NCI-H2029 treated with DMSO at 0.1 percent for 48 hours (cell line): ENCODE measurements at places on chromosomes 5 and 9.
A peak's percentile ranks its signal among the peaks of the same experiment; 100 is the strongest.

GRCh38 chr9:110257097-110257841 is 962 bp upstream of the TXN start:
- no peak for DNase-seq

DNA sequence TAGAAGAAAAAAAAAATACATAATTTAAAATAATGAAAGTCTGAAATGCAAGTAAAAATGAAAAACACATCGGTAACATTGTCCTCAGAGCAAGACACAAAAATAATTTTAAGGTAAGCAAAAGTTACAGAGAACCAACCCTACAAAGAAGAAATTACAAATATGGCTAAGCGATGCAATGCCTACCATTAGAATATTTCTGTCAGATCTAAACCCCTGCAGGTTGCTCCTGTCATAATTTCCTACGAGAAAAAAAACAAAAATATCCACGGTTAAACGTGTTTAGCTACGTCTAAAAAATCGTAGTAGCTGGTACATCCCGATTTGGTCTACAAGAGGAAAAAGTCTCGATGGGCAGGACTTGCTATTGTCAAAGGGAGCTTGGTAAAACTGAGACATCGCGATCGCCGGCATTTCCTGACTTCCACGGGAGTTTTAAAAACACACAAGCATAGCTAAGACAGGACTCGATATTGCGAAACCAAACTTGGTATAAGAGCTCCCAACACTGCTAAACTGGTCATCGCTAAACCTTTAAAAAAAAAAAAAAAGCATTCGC is 1.1 kb upstream of the ANXA2R start:
- DNase-seq: peak; percentile 85

DNA sequence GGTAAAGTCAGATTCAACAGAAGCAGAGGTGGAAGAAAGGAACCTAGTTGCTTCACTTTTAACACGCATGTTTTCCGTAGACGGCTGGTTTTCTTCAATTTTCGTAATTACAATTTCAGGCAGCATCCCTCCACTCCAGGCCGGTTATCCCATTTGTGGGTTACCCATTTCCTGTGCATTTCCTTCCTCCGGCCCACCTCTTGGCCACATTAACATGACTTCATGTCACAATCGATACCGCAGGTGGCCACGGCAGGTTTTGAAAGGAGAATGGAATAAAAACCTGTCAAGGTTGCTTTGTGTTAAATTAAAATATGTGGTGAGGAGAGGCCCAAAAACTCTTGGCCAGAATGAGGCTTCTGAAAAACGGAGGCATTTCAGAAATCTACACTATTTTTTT is 130.2 kb downstream of the PCSK5 start:
- DNase-seq: no peak

GRCh38 chr9:72424131-72424530 is 59.1 kb upstream of the ZFAND5 start:
- DNase-seq: no peak

DNA sequence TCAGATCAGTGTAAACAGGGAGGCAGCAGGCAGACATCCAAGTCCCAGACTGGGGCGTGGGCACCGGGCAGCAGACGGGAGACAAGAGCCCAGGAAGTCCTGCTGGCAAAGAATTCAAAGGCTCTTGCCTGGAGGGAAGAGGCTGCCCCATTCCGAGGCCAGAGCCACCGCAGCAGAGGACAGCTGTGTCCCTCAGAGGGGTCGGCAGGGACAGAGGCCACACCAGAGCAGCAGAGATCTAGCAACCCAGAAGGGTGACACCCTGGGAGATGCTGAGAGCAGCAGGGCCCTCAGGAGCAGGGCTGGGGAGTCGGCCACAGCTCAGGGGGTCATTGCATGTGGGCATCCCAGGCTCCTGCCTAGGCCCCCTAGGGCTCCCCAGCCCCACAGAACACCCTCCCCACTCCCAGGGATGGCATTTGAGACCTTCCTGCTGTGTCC is 29.1 kb downstream of the ADAMTS2 start:
- no peak for DNase-seq

GRCh38 chr5:71483355-71483754 is 27.9 kb downstream of the BDP1 start:
- DNase-seq: no peak

DNA sequence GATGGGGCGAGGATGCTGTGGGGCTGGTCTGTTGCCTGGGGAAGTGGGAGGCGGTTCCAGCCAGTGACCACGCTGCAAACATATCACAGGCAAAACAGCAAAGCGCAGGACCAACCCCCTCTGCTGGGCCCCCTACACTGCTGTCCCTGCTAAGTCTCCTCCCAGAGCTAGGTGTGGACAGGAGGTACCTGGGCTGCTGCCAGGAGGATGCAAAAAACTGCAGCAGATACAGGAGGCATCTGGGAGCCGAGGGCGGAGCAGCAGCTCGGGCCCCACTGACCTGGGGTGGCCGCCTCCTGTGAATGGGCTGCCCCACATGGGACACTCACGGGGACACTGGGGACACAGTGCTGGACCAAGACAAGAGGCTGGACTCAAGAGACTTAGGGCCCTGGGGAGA is 48.0 kb upstream of the PHYKPL start:
- no peak for DNase-seq

DNA sequence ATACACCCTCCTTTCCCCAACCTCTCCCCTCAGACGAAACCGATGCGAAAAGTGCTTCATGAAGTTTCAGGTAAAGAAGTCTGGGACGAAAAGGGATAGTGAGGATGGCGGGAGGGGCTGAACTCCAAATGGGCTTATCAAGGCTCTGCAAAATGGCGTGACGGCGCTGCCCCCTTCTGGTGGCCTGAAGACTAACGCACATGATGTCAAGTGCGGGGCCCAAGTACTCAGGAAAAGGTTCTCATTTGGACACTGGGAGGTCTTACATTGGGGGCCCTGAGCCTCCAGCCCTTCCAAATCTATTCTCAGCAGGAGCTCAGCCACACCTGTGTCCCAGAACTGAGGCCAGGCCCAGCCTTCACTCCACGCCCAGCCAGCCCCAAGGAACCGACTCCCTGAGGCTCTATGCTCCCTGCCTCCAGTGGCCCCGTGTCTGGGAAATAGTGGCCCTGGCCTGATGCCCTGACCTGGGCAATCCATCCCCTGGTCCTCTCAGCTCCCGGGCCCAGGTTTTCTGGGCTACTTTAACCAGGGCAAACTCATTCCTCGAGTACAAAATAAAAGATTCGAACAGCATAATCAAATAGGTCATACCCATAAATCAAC is 119.9 kb downstream of the KCNIP1 start:
- peak; percentile 42 for DNase-seq

DNA sequence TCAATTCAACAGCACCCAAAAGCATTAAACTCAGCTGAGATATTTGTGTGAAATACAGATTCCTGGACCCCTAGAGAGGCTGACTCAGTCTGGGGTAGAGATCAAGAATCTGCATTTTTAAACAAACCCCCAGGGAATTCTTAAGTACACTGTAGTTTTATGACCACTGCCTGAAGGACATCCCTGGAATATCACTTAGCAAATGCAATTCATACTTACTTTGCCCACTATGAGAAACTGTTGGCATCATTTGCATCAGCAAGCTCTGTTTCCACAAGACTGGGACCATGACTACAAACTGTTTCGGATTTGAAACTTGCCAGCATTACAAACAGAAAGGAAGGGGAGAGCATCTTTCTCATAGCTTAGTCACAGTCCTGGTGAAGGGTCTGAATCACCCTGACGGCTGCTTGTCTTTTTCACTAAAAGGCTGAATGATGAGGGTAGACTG is 63.7 kb downstream of the MLLT3 start:
- DNase-seq: no peak

- DNase-seq: no peak
These were observed 4.1 kb upstream of the ADGRV1 start for GRCh38 chr5:90554358-90555006.

DNA sequence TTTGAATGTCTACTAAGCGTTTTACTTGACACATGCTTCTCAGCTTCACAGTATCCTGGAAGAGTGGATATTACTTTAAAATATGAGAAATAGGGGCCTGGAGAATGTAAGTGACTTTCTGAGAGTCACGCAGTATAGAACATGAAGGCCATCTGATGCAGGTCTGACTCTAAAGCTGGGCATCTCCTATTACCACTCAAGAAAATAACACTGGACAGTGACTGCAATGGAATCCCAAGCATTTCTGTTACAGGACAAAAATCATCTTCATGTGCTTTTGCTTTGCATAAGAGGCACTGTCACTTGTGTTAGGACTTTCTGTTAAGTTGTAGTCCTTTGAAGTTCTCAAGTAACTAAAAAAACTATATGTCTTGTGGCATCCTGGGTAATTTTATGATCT is 335.5 kb downstream of the FBXL7 start:
- DNase-seq: no peak

GRCh38 chr5:151062405-151063141 is 18.3 kb downstream of the TNIP1 start:
- no peak for DNase-seq

- DNase-seq: no peak
These were observed 24.2 kb downstream of the CCDC69 start for GRCh38 chr5:151199581-151200185.

DNA sequence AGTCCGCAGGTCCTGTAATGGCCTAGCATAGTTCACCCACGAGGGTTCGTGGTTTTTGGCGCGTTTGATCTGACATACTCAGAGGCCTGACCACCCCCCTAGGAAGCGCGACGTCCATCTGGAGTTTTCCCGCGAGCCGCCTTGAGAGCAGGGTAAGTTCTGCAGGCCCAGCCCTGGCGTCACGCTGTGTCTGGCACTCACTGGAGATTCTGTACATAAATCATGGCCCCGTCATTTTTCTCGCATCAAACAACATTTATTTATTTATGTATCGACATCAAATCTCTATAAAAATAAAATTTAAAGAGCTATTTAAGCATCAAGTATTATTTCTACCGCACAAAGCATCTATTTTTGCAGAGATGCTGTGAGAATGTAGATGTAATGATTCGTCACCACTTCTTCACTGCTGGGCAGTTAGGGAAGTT is 437 bp upstream of the TRIM41 start:
- DNase-seq: no peak

DNA sequence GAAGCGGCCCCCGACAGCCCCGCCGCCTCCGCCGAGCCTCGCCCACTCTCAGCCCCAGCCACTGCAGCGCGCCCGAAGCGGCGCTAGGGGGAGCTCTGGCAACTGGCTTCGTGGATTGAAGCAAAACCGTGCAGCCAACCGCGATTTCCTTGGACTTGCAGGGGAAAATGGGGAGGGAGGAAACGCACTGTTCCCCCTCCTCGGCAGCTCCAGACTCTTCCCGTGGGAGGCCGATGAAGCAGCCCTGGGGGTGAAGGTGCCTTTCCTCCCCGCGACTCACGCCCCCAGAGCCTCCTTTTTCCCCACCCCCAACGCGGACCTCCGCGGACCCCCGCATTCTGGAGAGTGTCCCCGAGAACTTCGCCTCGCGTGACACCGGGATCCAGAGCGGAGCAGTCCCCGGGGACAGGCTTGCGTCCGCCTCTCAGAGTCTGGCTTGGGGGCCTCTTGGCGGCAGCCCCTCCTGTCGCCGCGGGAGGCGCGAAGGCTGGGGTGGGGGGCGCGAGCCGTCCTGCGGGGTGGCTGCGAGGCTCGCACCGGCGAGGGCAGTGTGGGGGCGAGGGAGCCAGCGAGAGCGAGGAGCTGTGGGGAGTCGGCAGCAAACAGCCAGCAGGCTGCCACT is 3.8 kb downstream of the IER5L start:
- peak; percentile 59 for DNase-seq

DNA sequence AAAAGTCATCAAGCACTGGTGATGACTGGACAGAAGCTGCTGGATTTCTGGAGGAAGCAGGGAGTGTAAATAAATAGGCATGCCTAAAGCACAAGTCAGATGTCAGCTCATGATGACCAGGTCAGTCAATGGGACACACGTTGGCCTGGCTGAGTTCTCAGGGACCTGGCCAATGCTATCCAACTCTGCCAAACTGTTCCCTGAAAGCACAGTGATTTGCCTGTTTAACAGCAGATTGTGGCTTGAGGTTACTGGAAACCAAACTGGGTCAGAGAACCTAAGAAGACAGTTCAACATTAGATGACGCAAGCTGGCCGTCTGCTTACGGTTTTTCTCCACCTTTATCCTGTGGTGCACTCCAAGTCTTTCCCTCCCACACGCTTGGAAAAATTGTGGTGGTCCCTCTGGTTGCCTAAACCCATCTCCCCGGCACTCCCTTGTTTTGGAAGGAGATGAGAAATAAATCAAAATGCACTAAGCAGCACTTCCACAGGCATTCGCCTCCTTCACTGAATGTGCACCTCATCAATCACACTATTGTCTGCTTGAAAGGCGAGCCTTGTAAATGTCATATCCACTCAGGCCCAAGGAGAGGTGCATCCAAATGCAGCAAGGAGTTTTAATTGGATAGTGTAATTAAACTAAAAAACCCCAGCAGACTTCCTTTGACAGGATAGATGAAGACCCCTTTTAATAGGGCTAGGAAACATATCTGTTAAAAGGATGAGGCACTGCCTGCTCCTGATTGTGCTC is 199.4 kb downstream of the GAPVD1 start:
- no peak for DNase-seq

GRCh38 chr5:112986224-112986623 is 9.6 kb downstream of the DCP2 start:
- DNase-seq: no peak

DNA sequence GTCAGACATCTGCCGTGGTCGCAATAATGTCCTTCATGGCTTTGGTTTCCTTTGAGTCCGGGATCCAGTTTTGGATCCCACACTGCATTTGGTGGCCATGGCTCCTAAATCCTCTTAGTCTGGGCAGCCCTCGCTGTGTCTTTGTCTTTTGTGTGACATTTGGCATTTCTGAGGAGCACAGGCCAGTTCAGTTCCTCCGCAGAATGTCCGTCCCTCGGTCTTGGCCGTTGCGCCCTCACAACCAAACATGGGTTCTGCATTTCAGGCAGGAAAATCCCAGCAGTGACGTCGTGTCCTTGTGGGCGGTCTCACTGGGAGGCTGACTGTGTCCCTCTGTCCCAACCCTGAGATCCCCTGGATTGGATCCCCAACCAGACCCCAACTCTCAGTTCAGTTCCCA is 172.9 kb upstream of the PPP1R26 start:
- DNase-seq: no peak

- DNase-seq: no peak
These were observed 566.8 kb upstream of the CYLC2 start for GRCh38 chr9:102428305-102428704.

DNA sequence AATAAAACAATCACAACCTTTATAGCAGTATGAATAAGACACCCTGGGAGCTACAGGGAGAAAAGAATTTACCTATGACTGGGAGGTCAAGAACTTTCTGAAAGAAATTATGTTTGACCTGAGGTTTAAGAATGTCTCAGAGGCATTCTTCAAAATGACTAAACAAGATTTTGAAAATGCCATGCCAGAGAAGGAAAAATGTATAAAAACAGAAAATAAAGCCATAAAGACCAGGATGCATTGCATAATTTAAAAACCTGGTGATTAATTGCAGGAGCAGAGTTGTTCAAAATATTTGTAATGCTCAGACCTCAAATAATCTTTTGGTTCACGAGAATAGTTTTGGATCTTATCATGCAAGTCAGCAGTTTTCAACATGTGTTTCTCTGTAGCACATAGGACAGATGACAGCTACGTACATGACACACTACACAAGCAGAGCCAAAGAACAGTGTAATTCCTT is 954.7 kb upstream of the ARRDC3 start:
- DNase-seq: no peak
